Activated CD4-positive, alpha-beta T cell treated with anti-CD3 and anti-CD28 coated beads, Interleukin-2, amount 50 U/mL, for 16 hours (primary cell): ENCODE measurements at places on chromosomes 2 and 18.
A peak's percentile ranks its signal among the peaks of the same experiment; 100 is the strongest.

GRCh38 chr2:121886059-121886458 is 130.6 kb downstream of the TSN start:
- no peak for DNase-seq

GRCh38 chr2:112187805-112188596 is 49.8 kb downstream of the FBLN7 start:
- DNase-seq: peak; percentile 82

DNA sequence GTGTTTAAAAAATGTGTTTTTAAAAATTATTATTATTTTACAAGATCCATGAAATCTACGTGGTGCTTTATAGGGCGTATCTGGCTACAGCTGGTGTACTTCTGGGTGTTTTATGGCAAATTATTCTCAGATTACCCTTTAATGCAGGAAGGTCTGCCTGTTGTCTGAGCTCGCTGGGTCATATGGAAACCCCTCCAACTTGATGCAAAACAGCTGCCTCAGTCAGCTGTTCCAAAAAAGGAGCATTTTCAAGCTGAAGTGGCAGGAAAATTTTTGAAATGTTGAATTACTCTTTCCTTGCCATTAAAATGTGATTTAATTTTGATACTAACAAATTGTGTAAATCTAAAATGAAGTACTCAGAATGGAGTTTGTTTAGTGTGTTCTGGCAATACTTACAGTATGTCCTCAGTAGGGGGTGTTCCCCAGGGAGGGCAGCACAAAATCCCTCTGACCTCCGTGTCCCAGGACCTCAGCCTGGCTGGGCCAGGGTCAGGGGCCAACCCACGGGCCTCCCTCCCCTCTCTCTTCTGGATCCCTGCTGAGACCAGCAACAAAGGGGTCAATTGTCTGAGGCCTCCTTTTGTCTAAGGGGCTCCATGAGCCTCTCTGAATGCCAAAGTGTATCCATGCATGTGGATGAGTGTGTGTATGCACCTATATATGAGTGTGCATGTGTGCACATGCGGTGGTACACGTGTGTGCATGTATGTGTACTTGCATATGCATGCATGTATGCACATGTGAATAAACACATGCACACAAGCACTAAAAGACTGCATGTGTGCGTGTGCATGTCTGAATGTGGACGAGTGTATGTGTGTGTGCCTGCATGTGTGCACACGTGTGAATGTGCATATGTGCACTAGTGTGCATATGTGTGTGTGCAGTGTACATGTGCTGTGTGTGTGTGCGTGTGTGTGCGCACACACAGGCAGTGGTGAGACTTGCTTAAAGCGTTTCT is 105.4 kb downstream of the ACOXL start:
- no peak for DNase-seq

- no peak for DNase-seq
These were observed 22.0 kb downstream of the EFHD1 start for GRCh38 chr2:232655392-232655791.

DNA sequence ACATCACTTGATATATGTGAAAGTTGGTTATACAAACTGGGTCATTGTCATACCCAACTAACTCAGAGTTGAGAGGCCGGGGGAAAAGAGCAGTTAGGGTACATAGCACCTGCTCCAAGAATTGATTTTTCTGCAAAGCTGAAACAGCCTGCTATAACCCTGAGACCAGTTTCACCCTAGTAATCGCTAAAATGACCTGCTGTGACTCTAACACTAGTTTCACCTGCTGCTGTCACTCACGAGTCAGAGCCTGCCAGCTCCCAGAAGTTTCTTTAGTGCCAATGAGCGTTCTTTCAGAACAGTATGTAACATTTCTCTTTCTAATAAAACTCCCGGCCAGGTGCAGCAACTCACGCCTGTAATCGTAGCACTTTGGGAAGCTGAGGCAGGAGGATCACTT is 28.0 kb downstream of the SRSF7 start:
- no peak for DNase-seq

DNA sequence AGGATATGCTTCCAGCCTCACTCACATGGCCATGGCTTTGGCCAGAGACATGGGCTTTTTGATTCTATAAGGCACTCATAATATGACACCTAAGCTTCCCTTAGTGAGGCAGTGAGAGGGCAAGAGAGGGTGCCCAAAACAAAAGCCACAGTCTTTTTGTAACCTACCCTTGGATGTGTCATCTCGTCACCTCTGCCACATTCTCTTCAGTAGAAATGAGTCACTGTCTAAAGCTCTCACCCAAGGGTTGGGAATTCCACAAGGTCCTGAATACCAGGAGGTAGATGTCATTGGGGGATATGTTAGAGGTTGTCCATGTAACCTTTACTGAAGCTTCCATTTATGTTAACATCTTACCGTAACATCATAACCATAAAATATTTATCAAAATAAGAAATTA is 108.4 kb downstream of the ALMS1 start:
- peak; percentile 4 for DNase-seq

- no peak for DNase-seq
These were observed 18.8 kb downstream of the CNDP2 start for GRCh38 chr18:74514860-74515495.

- no peak for DNase-seq
These were observed 60.2 kb upstream of the FAM117B start for GRCh38 chr2:202574541-202574940.

DNA sequence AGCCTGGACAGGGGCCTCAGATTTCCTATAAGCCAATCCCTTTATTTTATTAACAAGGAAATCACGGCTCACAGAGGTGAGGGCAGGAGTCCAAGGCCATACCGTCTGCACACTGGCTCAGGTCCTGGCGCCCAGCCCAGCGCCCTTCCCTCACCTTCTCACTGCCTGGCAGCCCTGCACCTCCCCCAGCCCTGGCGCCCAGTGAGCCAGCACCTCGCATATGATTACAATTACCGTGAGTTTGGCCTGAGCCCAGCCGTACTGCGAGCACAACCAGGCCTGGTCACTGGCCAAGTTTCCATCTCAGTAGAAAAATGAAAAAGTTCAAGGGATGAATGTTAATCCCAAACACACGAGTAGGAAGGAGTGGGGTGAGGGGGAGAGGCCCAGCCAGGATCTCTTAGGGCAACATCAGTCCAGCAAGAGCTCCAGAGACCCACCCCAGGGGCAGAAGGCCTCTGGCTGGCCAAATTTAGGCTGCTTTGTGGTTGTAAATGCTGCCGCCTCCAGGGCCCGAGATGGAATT is 68.4 kb downstream of the MCFD2 start:
- no peak for DNase-seq

GRCh38 chr2:224122542-224122941 is 83.5 kb upstream of the SERPINE2 start:
- DNase-seq: no peak

DNA sequence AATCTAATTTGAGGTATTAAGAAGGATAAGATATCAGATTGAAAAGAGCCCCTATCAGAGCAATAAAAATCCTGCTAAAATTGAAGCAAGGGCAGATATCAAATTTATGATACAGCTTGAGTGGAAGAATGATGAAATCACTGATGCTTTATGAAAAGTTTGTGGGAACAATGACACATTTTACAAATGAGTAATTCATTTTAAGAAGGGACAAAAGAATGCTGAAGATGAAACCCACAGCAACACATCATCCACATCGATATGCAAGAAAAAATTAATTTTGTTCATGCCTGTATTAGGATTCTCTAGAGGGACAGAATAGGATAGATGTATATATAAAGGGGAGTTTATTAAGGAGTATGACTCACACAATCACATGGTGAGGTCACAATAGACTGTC is 355.6 kb upstream of the GYPC start:
- no peak for DNase-seq

- DNase-seq: no peak
These were observed 18.4 kb downstream of the SLC4A3 start for GRCh38 chr2:219645631-219646527.

GRCh38 chr2:128289439-128289838 is 29.2 kb downstream of the HS6ST1 start:
- no peak for DNase-seq

DNA sequence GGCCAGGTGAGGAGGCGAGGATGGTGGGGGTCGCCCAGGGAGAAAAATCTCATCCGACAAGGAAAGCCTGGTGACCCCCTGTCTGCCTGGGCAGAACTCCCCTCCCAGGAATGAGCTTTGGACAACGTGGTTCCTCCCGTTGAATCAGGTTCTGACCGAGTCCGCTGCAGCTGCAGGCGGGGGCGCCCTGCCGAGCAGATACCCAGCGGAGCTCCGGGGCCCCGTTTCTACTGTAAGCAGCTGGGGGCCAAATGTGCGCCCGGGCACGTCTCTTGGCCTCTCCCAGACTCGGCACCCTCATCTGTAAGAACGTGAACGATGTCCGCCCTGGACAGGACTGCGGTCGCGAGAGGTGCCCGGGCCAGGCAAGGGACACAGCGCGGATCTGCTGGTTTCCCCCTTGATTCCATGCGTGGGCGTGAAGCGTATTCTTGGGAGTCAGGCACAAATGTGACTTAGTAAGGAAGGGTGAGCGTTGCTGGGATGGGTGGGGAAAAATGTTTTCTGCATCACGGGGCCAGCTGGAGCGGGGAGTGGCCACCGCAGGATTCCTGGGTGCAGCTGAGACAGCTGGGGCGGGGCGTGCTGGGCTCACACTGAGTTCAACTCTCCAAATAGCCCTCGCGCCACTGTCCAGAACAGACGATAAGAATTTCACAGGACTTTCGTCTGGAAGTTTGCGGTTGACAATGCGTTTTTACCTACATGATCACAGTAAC is 20.2 kb upstream of the TUBB6 start:
- DNase-seq: no peak

DNA sequence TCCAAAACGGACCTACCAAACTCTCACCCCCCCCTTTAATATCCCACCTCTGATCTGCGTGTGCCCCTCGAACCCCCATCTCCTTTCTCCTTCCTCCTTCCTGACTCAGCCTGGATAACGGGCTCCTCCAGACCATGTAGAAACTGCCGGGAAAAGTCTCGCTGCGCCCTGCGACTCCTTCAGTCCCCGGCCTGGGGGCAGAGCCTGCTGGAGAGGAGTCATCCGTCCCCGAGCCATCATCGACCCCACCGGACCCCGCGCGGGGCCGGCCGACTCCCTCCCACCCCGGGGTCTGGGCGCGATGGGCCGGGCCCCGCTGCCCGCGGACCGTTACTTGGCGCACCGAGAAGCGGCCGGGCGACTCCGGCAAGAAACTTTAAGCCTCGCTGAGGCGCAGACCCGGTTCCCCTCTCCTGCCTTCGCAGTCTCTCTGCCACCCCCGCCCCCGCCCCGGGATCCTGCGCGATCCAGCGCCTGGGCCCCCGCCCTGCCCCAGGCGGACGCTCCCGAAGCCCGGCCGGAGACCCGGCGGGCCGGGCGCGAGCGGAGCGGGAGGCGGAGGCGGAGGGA is 3.4 kb downstream of the ZEB2 start:
- DNase-seq: no peak

DNA sequence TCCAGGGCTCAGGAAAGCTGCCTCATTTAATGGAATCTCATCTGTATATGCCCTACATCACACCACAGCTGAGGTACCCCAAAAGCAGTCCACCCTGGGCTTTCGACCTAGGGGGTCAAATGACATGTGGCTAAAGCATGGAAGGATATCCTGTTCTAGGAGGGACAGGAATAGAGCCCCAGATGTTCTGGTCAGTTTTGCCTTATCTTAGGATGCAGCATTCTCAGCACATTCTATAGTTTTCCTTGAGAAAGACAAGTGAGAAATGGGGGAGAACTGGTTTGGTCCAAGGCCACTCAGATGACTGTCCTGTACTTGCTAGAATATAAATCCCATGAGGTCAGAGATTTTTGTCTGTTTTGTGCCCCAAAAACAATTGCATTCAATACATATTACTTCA is 688.0 kb upstream of the ZEB2 start:
- no peak for DNase-seq
